ENCODE measurements at places on chromosomes 5 and 9.

- no peak for DNase-seq
Measured at GRCh38 chr9:124853605-124854143, 414 bp downstream of the WDR38 start.

DNA sequence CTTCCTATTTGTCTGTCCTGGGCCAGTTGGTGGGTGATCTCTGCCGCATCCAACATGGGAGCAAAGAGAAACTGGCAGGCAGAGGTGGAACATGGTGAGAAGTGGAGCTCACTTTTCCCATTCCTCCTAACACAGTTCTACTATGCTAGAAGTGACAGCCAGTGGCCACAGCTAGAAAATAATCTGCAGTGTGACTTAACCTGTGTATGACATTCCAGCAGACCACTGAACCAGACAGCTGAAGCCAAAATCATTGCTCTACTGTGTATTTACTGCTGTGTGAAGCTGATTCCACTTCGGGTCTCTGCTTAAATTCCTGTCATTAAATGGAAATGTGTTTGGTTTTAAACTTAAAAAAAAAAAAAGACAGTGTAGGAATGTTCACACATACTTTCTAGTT lies 523.0 kb downstream of the MTRR start:
- DNase-seq, result no peak

DNA sequence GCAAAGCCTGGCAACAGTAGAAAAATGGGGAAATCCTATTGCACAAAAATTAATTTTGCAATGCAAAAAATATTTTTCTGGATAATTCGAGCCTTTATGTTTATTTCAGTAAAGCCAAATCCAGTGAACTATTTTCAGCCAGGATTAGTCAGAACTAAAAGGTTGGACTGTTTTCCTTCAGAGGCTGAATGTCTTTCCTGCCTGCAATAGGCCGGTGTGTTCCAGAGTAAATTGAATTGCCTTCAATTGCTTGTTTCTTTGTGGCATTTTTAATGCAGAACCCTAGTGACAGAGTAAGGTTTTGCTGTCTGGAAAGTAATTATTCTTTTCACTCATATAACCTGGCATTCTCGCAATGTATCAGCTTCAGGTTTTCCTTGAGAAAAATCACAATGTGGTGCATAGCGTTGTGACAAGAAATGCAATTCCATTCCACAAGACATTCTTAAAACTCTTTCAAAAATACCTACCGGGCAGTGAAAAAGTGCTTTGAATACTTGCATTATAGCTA lies 183.7 kb downstream of the GLIS3 start:
- DNase-seq, result no peak

DNA sequence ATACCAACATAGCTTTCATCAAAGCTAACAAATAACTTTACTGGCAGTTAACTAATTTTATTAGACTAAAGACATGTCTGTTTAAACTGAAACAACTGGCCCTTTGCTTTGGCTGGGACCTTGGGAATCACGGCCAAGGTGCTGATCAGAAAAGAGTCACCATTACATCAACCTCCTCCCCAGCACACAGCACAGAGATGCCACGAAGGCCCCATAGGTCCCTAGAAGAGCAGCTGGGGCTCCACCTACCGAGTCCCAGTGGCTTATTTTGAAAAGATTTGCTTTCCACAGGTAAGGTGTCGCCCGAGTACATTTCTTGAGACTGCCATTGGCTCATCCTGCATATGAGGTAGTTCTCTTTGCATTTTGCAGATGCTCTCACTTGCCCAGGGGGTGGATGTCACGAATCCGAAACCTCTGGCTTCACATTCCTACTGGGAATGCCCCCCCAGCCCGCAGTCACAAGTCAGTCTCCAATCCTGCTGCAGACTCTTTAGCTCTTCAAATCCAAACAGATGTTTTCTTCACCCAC lies 18.8 kb upstream of the HSD17B3 start:
- no peak for DNase-seq

DNA sequence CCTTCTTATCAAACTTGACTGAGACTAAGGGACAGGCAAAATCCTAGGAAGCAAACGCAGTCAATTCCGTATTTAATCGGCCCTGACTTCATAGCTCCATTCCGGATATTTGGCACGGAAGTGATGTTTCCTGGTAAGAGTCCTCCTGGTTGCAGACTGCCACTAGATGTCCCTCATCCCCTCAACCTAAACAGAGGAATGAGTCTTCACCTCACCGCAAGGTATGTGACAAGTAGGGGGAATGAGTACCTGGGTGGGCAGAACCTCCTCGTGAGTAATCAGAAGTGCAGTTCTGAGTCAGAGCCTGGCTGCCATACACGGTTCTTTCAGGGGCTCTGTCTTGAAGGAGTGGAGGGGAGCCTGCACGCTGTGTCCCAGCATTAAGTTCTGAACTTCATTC lies 173.6 kb downstream of the MUSK start:
- no peak for DNase-seq

- DNase-seq, result no peak
Measured at GRCh38 chr9:125436613-125437443, 175.2 kb downstream of the GAPVD1 start.

DNA sequence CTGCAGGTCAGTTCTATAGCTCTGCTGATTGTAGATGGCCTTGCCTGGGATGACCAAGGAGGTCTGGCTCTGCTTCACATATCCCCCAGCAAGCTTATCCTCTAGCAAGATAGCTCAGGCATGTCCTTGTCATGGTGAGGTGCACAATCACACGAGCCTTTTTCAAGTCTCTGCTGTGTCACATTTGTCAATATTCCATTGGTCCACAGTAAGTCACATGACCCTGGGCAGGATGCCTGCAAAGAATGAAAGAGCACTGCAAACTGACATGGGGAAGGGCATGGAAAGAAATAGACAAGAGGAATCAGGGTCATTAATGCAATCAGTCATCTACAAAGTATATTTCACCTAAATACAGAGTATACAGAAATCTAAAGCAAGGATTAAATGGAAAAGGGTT lies 142.0 kb downstream of the RORB start:
- no peak for DNase-seq

DNA sequence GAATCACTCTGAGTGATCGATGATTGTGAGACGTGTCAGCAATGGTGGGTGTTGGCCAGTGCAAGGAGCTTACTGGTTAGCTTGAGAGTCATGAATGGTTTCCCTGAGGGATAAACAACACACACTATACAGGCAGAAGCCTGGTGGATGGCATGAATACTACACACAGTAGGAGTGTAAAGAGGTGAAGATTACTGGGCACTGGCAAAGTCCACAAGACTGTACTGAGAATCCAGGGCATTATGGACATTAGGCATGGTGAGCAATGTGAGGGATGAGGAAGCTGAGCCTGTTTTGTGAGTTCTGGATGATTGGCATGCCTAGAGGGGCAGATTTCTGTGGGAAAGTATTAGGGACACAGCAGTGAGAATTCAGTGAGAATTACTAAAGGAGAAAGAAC lies 71.3 kb downstream of the KDM4C start:
- no peak for DNase-seq

DNA sequence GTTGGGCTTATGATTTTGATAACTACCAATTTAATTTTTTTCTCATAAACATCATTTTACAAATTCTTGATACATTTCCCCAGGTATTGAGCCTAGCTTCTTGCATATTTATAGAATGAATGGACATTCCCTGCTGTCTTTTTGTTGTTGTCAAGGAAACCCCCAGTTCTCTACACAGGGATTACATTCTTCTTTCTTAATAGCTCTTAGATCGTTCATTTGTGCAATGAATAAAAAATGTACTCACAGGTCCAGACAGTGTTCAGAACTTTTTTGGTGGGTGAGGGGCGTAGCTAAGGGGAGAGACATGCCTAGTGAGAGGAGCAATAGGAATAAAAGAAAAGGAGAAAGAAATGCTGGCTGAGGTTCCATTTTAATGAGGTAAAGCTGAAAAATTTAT lies 58.6 kb downstream of the VCAN start:
- DNase-seq, result no peak

- DNase-seq, result no peak
Measured at GRCh38 chr9:5231212-5231611, at the start of gene INSL4. INSL4 (plus strand) TSS chr9:5231419; CDS start chr9:5231524, 105 bp downstream.

GRCh38 chr5:168961681-168962080 lies 339.3 kb downstream of the SLIT3 start:
- no peak for DNase-seq

DNA sequence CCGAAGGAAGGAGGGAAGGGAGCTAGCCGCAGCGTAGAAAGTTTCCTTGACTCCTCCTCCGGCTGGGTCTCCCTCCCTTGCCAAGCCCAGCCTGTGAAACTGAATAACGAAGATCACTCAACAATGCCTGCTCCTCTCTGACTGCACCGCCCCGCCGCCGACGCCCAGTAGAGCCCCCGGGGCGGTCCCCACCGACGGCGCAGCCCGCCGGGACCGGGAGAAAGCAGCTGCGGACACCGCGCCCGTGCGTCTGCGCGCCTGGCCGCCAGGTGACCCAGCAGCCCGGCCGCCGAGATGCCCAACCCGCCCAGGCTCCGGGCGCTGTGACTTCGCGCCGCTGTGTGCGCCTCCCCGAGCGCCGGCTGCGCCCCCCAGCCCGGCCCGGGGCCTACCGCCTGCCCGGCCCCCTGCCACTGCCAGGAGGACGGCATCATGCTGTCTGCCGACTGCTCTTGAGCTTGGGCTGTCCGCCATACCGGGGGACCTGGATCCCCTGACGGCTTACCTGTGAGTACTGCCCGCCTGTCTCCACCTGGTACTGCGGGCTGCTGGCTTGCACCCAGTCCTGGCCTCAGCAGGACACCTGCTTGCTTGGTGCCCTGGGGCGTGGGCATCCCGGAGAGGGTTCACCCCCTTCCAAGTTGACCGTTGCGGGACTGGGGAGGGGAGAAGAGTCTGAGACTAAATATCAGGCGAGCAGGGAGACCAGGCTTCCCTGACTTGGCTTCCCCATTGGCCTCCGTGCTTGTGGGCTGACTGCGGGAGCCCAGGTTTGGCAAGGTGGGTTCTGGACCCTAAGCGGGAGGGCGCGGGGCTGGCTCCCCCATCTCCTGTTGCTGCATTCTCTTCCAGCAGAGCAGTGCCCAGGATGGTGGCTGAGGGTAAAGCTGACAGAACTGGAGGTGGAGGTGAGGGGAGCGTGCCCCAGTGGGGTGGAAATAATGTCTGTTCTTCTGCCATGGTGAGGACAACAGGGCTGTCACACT lies 26.2 kb upstream of the SPTLC1 start:
- DNase-seq, result peak; percentile 49

DNA sequence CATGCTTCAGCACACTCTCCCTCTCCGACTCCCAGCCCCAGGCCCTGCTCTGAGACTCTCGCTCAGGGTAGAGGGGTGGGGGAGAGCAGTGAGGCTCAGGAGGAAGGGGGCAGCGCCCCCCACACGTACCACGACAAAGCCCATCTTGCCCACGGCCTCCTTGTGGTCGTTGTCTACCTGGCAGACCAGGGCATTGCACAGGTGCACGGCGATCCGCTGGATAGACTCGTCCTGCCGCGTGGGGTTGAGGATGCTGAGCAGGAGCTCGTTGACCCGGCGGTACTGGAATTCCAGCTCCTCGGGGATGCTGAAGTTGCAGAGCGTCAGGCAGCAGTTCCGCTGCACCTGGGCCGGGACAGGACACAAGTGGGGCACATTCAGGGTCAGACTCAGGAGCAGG lies 18.5 kb upstream of the ZDHHC12 start:
- DNase-seq, result no peak

GRCh38 chr9:17081814-17082213 lies 53.0 kb upstream of the CNTLN start:
- DNase-seq, result no peak

- no peak for DNase-seq
Measured at GRCh38 chr9:131457746-131458145, 45.0 kb upstream of the POMT1 start.

GRCh38 chr5:68898951-68899471 lies 194.8 kb upstream of the SLC30A5 start:
- DNase-seq, result no peak

- DNase-seq, result peak; percentile 11
Measured at GRCh38 chr9:137148661-137149060, 9.7 kb downstream of the GRIN1 start.

GRCh38 chr9:96327694-96328352 lies 25.8 kb upstream of the HSD17B3 start:
- DNase-seq, result peak; percentile 47

DNA sequence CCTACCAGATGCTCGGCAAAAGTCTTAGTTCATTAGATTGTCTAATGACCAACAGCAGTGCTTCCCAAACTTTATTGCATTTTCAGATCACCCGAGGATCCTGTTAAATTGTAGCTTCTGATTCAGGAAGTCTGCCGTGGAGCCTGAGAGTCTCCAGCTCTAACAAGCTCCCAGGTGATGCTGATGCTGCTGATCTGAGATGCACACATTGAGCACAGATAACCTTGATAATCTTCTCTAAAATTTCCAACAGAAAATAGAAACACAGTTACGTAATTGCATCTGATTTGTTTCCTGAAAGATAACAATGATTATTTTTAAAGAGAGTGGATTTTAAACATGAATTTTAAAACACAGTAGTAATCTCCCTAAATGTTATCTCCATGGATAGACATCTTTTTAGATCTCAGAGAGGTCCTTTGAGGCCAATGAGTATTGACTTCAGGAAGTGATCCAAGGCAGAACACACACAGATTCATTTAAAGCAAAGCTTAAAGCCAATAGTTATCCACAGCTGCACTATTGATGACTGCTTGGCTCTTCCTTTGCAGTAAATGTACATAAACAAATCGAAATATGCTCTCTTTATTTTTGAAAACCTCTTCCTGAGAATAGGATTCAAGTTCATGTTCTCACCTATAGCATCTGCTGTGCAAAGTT lies 122.8 kb upstream of the TNPO1 start:
- DNase-seq, result peak; percentile 62
